Retina (tissue), 1 donor: ENCODE measurements at places on chromosomes 16 and 17.
A peak's percentile ranks its signal among the peaks of the same experiment; 100 is the strongest.

DNA sequence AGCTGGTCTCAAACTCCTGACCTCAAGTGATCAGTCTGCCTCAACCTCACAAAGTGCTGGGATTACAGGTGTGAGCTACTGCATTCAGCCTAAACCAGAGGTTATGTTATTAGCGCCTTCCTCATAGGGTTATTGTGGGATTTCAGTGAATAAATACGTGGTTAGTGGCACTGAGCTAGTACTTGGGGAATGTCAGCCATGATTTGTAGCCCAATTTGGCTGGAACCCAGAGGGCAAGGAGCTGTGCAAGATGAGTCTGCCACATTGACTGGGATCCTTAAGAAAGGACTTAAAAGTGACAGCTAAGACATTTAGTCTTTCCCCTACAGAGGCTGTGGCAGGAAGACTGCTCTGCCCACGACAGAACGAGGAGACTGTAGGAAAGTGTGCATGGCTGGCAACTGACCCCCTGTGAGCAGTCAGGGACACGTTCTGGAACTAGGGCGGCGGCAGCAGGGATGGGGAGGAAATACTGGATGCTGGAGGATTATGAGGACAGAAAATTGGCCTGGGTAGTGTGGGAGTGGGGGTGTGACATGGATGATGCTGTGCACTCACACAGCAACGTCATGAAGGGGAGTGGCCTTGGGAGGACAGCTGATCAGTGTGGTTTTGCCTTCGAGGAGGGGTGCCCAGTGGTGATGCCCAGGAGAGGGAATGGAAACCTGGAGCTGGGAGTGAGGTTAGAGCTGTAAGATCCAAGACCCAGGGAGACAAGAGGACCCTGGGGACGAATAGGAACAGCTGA is 14.6 kb downstream of the ATP5PD start:
- peak; percentile 65 for DNase-seq

DNA sequence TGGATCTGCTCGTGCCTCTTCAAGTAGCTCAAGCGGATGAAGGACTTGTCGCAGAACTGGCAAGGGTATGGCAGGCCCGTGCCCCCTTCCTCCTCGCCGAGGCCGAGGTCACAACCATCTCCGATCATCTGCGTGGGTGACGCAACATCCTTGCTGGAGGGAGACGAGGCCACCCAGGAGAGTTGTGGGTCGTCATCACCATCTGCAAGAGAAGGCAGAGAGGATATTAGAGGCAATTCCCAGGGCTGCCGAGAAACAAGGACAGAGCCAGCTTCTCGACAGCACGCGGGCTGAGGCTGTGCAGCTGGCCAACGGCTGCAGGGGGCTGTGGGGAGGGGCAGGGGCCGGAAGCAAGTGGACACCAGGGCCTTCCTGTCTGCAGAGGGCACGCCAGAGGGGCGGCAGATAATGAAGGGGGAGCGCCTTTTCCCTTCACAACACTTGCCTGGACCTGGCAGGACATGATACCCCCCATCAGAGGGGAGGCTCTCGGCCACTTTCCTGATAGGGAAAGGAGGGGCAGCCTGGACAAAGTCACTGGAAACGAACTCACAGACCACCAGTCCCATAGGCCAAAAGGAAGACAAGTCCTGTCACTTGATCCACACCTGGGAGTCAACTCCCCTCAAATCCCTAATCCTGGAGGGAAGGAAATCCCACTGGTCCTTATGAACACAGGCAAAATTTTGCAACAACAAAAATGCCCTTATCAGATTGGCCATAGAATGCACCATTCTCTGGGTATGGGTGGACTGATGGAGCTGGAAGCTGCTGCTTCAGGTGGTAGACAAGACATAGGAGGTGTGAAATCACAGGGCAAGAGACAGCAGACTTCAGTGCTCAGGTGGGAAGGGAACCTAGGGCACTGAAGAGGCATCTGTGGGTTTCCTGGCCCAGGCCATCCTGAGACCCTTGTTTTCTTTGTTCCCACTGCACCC is 217.0 kb downstream of the ZNF423 start:
- DNase-seq = peak; percentile 86

- no peak for DNase-seq
Observed at GRCh38 chr17:4136373-4136772, 6.5 kb downstream of the ZZEF1 start.

DNA sequence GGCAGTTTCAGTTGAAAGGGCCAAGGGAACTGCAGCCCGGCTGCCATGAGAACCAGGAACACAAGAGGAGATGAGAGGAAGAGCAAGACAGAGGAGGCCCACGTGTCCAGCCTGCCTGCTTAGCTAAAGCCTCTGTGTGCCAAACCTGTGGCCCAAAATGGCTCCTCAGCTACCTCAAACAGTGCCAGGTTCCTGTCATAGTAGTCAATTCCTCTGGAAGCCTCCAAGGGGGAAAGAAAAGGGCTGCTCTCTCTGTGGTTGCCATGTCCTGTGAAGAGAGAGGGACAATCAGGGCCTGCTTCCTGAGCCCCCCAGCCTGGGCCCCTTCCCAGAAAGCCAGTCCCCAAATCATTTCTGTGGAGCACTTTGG is 5.2 kb downstream of the SLC12A4 start:
- DNase-seq = no peak

DNA sequence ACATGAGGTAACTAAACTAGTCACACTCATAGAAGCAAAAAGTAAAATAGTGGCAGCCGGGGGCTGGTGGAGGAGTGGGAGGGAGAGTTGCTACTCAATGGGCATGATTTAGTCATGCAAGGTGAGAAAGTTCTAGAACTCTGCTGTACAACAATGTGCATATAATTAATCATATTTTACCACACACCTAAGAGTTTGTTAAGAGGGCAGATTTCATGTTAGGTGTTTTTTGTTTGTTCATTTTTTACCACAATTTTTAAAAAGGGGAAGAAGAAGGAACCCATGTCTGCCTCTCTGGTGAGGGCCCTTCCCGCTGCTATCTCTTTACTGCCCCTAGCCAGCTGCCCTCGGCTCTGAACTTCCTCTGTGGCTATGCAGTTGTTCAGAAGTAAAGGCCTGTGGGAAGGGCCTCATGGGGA is 11.2 kb downstream of the CD300LB start:
- DNase-seq = no peak

GRCh38 chr17:64639516-64639915 is 22.6 kb downstream of the SMURF2 start:
- DNase-seq = no peak

DNA sequence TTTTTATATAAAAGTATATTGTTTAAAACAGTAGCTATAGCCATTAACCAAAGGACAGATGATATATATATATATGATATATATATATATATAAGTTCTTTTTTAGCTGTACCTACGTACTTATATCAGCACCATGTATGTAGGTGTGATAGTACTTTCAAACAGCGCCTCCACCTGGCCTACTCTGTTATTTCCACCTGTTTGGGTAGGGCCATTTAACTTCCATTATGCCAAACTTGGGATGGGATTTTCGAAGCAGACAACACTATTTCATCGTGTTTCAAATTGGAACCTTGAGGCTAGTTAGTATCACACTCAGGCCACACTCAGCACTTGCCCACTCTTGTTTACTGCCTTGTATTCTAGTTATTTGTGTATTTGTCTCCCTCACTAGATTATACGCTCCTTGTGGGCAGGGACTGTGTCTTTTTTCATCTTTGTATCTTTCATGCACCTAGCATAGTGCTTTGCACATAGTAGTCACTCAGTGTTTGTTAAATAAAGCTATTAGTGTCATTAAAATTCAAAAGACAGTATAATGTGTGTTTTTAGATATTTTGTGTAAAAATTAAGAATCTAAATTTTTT is 11.8 kb upstream of the CLTC start:
- DNase-seq = no peak

DNA sequence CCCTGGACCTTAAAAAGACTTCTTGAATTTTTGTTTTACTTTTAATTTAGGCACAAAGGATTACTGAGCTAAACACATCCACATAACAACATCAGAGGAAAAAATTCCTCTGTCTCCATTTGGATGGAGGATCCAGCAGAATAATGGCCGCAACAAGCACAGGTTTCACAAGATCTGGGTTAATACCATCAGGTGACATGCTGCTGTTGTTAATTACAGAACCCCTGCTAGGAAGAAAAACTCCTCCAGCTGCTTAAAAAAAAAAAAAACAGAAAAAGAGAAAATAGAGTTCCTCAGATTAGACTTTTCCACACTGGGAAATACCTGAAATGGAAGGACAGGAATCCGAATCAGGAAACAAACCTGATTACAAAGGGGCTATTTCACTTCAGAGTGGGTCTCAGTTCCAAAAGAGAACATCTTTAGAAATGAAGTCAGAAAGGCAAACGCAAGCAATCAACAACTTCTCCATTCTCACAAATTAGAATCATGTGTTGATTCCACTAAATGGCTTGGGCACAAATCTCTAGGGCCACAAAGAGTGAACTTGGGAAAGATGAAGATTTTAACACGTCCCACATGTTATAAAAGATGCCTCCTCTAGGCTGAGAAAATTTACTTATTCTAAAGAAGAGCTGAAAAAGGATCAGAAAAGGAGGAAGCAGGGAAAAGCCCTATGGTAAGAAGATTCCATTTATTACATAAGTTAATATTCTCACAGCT is 44.0 kb downstream of the SPOP start:
- DNase-seq = no peak

DNA sequence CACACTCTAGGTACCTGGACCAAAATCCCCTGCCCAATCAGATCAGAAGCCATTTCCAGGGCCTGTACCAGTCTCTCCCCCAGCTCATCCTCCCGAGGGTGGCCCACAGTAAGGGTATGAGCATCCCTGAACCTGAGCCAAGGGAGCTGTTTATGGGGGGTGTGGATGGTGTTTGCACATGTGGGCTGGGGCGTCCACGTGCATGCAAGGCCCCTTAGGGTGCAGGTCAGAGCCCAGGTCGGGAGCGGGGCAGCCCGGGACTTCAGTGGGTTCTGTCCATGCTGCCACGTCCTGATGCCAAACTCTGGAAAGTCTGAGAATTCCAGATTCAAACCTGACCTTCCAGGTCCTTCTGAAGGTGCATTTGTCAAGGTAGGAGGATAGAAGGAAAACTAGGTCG is 9.8 kb downstream of the MILR1 start:
- DNase-seq = no peak

GRCh38 chr17:46121841-46122485 is 71.3 kb downstream of the KANSL1 start:
- no peak for DNase-seq

DNA sequence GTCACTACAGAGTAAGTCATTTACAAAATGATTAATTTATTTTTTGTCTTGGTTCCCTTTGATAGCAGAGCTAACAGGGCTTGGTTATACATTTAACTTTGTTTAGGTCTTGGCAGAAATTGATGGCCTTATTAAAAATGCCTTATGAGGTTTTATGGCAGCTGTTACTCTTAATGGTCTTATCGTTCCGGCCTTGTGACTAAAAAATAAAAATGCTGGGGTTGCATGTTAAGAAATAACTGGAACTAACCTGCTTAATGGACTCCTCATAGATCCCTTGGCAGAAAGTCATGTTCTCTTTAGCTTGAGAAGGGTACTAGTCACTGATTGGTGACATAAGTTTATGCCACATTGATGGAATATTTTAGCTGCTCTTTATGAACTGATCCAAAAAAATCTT is 18.3 kb downstream of the COX11 start:
- no peak for DNase-seq

DNA sequence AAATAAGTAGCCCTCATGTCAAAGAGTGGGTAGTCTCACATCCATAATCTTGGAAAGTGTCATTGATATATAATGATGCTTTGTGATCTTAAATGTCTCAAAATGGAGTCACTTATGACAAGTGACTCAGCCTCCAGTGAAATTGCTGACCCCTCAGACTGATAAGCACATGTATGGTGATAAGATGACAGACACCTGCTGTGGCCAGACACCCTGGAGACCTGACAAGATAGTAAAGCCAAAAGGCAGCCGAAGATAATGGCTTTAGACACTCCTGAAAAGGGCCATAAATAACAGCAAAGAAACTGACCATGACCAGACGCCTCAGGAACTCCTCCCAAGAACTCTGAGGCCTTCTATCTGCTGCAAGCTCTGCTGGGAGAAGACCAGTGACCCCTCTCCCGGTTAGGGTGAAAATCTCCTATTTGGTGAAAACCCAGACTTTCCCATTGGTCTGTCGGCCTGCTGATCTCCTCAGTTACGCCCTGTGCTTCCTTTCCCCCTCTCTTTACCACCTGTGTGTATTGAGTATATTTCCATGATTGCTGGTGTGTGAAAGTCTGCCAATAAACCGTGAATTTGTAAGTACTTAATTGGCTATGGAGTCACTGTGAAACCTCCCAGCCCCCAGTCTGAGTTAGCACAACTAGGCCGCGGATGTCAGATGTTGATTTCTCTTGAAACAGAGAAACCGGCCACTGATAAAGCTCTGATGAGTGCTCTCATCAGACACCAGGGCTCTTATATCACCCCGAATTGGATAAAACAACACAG is 226.7 kb upstream of the MYOCD start:
- DNase-seq = no peak

- no peak for DNase-seq
Observed at GRCh38 chr17:70106551-70106950, 31.5 kb downstream of the KCNJ16 start.

DNA sequence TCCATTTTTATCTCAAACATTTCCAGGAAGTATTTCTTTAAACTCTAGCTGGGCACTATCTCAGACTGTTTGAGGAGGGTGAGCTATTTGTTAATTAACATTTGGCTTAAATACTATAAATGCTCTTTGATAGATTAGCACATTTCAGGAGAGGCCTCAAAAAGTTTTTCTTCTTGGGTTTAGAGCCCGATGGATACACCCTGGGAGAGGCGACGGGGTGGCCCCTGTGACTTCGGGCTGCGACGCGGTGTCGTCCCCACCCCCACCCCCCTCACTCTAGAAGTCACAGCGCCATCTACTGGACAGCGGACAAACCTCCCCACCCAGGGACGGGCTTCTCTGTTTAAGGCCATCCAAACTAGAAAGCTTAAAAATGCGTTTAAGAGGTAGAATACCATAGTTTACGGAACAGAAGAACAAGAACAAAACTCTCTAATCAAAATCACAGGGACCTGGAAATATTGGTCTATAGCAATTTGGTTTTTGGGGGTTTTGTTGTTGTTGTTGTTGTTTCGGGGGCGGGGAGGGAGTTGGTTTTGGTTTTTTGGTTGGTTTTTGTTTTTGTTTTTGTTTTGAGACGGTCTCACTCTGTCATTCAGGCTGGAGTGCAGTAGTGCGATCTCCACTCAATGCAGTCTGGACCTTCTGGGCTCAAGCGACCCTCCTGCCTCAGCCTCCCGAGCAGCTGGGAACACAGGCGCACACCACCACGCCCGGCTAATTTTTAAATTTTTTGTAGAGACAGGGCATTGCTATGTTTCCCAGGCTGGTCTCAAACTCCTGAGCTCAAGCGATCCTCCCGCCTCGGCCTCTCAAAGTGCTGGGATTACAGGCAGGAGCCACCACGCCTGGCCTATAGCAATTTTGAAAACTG is 254.4 kb downstream of the C16orf95 start:
- DNase-seq = peak; percentile 80

GRCh38 chr17:44807817-44808155 is 22.3 kb downstream of the GJC1 start:
- DNase-seq = no peak
